ENCODE measurements at places on chromosomes 2 and 18. TPM values are rescaled to one million over a fixed set of nuclear protein-coding genes. Genes with fewer than 3 reads are reported as not detected.

Gene CACNB4
- total RNA-seq, result 2.3 TPM

Gene CDCA7
- 19.3 TPM for total RNA-seq

- peaks cover 2% of the 10 kb centered on the region for H3K36me3 ChIP-seq
These were observed 71.0 kb downstream of the CWC22 start for GRCh38 chr2:179936141-179936540.

DNA sequence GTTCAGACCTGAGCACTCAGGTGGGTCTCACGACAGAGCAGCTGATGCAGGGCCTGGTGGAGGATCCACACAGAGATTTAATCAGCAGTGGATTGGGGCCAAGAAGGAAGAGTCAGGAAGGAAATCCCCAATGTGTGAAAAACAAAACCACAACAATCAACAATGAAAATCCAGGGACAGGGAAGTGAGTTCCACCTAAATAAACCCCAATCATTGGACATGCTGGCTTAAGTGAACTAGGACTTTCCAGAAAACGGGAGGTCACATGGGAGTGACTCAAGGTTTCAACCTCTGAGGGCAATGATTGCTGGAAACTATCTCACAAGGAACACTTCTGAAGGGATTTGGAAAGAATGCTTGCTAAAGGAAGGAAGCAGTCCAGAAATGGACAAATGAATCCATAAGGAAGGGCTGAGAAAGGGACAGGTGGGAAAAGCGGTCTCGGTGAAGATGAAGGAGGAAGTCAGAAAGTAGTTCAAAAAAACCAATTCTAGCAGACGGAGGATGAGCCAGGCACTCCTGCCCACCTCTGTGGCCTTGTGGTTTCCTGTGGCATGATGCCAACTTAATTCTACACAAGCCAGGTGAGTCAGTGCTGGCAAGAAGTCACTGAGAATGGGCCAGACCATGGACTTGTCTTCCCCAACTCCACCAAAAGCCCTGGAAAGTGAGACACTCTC lies 15.4 kb upstream of the XDH start:
- no peaks in the 10 kb centered on the region for H3K36me3 ChIP-seq
- no peaks in the 10 kb centered on the region for H3K4me1 ChIP-seq
- no peak overlapping the region for H3K4me3 ChIP-seq
- no peak overlapping the region for H3K27ac ChIP-seq
- H3K27me3 ChIP-seq, result no peaks in the 10 kb centered on the region
- DNase-seq, result no peak

GRCh38 chr2:161416708-161417437 lies 776 bp downstream of the TBR1 start:
- H3K27me3 ChIP-seq, result peaks cover 95% of the 10 kb centered on the region
- DNase-seq, result no peak
- H3K27ac ChIP-seq, result peak overlapping the region; percentile 48

Gene PCARE
- not detected for total RNA-seq

DNA sequence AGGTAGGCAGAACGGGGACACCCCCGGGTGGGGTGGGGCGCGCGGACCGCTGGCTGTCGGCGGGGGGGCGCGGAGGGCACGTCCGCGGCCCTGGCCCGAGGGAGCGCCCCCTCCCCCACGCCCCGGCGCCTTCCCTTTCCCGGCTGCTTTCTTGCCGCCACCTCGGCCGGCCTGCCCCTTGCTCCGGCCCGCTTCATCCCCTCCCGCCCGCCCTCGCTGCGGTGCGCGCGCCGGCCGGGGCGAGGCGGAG lies 443 bp downstream of the VAPA start:
- peak overlapping the region; percentile 81 for H3K27ac ChIP-seq
- no peaks in the 10 kb centered on the region for H3K36me3 ChIP-seq
- H3K27me3 ChIP-seq, result peaks cover under 1% of the 10 kb centered on the region
- H3K4me1 ChIP-seq, result peaks cover 16% of the 10 kb centered on the region
- H3K4me3 ChIP-seq, result peak overlapping the region; percentile 91
- no peak for DNase-seq

DNA sequence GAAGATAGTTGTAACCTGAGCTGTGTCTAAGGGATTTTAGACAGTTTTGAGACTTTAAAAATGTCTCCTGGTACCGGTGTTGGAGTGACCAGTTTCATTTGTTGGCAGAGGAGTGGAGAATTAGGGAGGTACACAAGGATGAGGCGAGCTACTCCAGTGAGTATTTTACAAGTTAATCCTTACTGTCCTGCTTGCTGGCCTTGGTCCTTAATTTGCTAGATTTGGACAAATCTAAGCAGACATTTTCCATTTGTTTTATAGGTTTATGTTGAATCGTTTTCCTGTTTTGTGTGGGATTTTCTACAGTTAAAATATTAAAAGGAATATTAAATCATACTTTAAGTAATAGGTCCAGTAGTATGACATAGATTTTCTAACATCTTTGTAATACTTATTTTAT lies 101.8 kb downstream of the ZNF407 start:
- H3K36me3 ChIP-seq, result no peaks in the 10 kb centered on the region
- peaks cover 3% of the 10 kb centered on the region for H3K4me1 ChIP-seq
- no peaks in the 10 kb centered on the region for H3K27me3 ChIP-seq
- H3K27ac ChIP-seq, result no peak overlapping the region

Gene ANKRD30B
- total RNA-seq, result not detected

DNA sequence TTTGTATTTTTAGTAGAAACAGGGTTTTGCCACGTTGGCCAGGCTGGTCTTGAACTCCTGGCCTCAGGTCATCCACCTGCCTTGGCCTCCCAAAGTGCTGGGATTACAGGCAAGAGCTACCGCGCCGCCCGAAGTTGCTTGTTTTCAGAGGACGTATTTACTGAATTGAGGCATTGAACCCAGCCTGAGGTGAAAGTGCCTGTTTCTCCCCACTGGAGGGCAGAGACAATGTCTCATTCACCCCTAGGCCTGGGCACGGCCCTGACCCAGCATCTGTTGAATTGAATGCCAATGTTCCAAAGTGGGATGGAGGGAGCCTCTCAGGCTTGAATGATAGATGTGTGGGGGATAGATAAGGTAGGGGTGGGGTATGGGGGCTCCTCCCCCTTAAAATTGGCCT lies 4.5 kb upstream of the TMBIM1 start:
- peaks cover 53% of the 10 kb centered on the region for H3K4me1 ChIP-seq
- DNase-seq, result no peak
- H3K4me3 ChIP-seq, result no peak overlapping the region
- no peaks in the 10 kb centered on the region for H3K36me3 ChIP-seq
- H3K27ac ChIP-seq, result peak overlapping the region; percentile 99

- no peaks in the 10 kb centered on the region for H3K4me1 ChIP-seq
- H3K4me3 ChIP-seq, result no peak overlapping the region
- H3K27me3 ChIP-seq, result no peaks in the 10 kb centered on the region
- H3K36me3 ChIP-seq, result no peaks in the 10 kb centered on the region
These were observed 292.9 kb downstream of the XIRP2 start for GRCh38 chr2:167181134-167181533.

GRCh38 chr18:49857708-49858107 lies 44.4 kb upstream of the ACAA2 start:
- H3K4me3 ChIP-seq, result no peak overlapping the region
- no peaks in the 10 kb centered on the region for H3K27me3 ChIP-seq
- no peak for DNase-seq
- H3K4me1 ChIP-seq, result peaks cover 17% of the 10 kb centered on the region
- no peak overlapping the region for H3K27ac ChIP-seq
- no peaks in the 10 kb centered on the region for H3K36me3 ChIP-seq

Gene IL36G
- not detected for total RNA-seq

DNA sequence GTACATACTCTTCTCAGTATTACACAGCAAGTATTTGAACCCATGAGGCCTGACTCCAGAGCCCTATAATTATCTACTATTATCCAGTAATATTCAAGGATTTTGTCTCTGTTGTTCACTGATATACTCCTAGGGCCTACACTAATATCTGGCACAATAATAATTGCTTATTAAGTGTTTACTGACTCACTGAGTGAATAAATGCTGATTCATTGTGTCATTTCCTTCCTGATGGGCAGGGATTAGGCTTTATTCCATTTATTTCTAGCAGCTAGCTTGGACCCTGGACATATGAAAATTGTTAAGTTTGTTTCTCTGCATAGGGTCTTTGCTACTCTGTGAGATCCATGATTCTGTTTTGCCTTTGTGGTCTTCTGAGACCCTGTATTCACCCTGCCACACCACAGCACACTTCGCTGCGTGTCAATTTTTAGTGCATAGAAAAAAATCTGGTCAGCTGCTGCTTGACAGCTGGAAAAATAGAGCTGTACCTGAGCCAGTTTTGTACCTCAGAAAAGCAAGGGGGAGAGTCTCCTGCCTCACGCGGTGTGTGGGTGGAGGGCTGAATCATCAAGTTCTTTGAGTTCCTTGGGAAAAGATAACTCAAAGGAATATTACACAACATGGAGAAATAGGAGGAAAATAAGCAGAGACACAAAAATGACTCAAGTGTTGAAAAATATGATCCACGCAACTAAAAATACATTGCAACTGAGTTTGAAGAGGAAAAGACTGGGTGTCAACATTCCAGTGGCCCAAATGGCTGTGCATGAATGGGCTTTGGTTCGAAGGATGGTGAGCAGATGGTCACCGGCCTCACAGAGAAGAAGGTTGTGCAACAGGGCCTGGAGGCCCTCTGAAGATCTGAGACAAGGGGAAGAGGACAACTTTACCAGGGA lies 18.9 kb upstream of the DPP4 start:
- H3K4me3 ChIP-seq, result no peak overlapping the region
- H3K27me3 ChIP-seq, result peaks cover 16% of the 10 kb centered on the region
- DNase-seq, result no peak
- no peak overlapping the region for H3K27ac ChIP-seq

- H3K27ac ChIP-seq, result no peak overlapping the region
- H3K36me3 ChIP-seq, result no peaks in the 10 kb centered on the region
- H3K27me3 ChIP-seq, result no peaks in the 10 kb centered on the region
- no peak for DNase-seq
These were observed 13.7 kb downstream of the ADRA2B start for GRCh38 chr2:96102596-96103186.

Gene TMEM247
- not detected for total RNA-seq

GRCh38 chr2:182717416-182717815 lies 1.4 kb downstream of the DNAJC10 start:
- peaks cover 2% of the 10 kb centered on the region for H3K36me3 ChIP-seq
- peaks cover 9% of the 10 kb centered on the region for H3K4me1 ChIP-seq
- no peak overlapping the region for H3K27ac ChIP-seq
- no peak overlapping the region for H3K4me3 ChIP-seq
- no peak for DNase-seq

Gene ARHGEF33
- 1.4 TPM for total RNA-seq

Gene CXCR4
- total RNA-seq, result 10.4 TPM

GRCh38 chr18:74407888-74408287 lies 49.2 kb downstream of the DIPK1C start:
- H3K4me3 ChIP-seq, result no peak overlapping the region
- no peak for DNase-seq
- peaks cover 8% of the 10 kb centered on the region for H3K27me3 ChIP-seq
- H3K4me1 ChIP-seq, result peaks cover 9% of the 10 kb centered on the region
- no peaks in the 10 kb centered on the region for H3K36me3 ChIP-seq
- H3K27ac ChIP-seq, result no peak overlapping the region

Gene PRKAG3
- total RNA-seq, result not detected

DNA sequence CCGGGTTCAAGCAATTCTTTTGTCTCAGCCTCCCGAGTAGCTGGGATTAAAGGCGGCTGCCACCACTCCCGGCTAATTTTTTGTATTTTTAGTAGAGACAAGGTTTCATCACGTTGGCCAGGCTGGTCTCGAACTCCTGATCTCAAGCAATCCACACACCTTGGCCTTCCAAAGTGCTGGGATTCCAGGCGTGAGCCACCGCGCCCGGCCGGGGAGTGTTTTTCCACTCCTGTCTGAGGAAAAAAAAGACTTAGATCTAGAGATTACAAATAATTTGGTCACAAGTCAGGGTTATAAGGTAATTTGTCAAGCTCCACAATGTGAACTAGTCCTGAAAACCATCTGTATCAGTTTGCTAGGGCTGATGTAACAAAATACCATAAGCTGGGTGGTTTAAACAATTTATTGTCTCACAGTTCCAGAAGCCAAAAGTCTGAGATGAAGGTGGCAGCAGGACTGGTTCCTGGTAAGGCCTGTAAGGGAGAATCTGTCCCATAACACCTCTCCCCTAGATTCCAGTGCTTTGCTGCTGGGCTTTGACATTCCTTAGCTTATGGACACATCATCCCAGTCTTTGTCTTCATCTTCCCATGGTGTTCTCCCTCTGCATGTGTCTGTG lies 40.7 kb upstream of the SP3 start:
- H3K27ac ChIP-seq, result no peak overlapping the region
- no peak overlapping the region for H3K4me3 ChIP-seq
- DNase-seq, result no peak
- no peaks in the 10 kb centered on the region for H3K36me3 ChIP-seq
- peaks cover 33% of the 10 kb centered on the region for H3K4me1 ChIP-seq

Gene SLC9A2
- 1.6 TPM for total RNA-seq

DNA sequence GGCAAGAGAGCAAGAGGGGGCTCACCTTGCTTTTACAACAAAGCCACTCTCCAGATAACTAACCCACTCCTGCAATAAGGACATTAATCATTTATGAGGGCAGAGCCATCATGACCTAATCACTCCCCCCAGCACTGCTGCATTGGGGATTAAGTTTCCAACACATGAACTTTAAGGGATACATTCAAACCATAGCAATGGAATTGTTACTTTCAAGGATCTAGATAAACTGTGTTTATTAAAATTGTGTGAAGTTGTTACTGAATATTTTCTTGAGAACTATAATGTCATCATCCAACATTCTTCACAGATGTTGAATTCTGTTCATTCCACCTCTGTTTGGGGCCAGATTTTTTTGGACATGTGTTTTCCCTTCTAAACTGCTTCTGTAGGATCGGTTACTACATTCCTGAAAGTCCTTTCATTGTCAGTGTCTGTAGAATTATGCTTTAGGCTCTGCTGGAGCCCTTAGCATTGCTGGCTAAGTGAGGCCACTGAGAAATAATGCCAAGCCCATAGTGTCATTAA lies 50.4 kb downstream of the SPATS2L start:
- peaks cover 80% of the 10 kb centered on the region for H3K4me1 ChIP-seq
- H3K4me3 ChIP-seq, result no peak overlapping the region
- peak overlapping the region; percentile 79 for H3K27ac ChIP-seq
- DNase-seq, result no peak
- no peaks in the 10 kb centered on the region for H3K27me3 ChIP-seq

DNA sequence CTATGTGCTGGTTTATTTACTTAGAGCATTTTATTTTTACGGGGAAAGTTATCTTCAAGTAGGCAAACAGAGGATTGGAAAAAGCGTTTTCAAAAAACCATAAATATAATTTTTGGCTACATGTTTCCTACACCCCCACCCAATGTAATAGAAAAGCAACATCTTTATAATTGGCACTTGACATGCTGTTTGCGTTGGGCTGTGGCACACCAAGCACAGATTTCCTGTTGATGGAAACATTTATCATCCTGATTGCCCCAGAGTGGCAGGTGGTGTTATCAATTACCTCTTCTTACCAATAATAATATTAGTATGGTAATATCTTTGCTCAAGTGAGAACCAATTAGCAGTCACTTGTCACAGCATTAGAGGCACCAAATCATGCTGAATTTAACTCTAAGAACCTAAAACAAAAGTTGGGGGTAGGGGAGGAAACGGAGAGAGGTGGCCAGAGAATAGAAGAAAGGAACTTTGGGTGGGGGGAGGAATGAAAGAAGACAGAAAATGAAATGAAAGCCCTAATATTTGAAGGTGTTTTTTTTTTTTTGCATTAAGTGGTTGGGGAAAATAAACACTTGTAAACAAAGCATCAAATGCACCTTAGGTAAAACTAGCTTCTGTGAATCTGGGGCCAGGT lies 3.8 kb upstream of the SALL3 start:
- H3K4me3 ChIP-seq, result no peak overlapping the region
- H3K27me3 ChIP-seq, result peaks cover 67% of the 10 kb centered on the region
- peaks cover 2% of the 10 kb centered on the region for H3K4me1 ChIP-seq
- no peaks in the 10 kb centered on the region for H3K36me3 ChIP-seq
- DNase-seq, result no peak

Gene UGT1A6
- total RNA-seq, result not detected

Measured in progenitor cell of endocrine pancreas (in vitro differentiated cells).